Stimulated activated CD4-positive, alpha-beta T cell treated with anti-CD3 and anti-CD28 coated beads, Interleukin-12 subunit alpha, Interleukin-12 subunit beta, amount 100 ng/mL, for 24 hours (primary cell): ENCODE measurements at places on chromosomes 4 and X.

DNA sequence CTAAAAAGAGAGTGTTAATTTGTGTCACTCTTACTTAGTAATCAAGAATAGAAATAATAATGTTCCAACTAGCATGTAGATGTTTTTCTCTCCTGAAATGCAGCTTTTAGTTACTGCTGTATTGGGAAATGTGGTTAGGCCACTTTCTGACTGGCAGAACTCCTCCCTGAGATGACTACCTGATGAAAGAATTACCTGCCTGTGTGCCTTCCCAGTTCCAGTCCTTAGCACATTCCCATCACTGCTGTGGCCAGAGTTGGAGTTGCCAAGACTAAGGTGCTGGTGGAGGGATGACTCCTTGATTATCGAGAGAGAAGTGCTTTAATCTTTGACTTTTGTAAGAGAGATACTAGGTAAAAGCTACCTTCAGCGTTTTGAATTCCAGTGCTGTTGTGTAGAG, 9.5 kb downstream of the GAB1 start:
- DNase-seq = no peak

DNA sequence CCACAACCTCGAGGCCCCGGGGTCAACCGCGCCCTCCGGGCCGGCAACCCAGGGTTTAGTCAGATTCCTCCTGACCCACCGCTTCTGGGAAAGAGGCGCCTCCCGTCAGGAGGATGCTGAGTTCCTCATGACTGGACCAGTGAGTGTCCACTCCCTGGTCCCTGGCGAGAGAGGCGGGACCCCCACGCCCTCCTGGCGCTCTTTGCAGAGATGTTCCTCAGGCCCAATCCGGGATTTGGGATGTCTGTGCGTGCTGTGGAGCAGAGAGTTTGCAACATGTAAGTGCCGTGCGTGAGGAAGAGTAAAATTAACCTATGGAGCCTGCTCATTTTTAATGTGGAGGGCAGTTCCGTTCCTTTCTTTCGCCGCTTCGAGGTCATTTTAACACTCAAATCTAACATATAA, 824 bp upstream of the UGDH start:
- peak; percentile 2 for DNase-seq

DNA sequence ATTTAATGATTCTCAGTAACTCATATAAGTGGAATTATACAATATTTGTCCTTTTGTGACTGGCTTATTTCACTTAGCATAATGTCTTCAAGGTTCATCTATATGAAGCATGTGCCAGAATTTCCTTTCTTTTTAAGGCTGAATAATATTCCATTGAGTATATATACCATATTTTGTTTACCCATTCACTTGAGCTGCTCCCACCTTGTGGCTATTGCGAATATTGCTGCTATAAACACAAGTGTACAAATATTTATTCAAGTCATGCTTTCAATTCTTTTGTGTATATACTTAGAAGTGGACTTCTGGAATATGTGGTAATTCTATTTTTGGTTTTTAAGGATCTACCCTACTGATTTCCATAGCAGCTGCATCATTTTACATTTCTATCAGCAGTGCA, 219.1 kb downstream of the MID1 start:
- no peak for DNase-seq

DNA sequence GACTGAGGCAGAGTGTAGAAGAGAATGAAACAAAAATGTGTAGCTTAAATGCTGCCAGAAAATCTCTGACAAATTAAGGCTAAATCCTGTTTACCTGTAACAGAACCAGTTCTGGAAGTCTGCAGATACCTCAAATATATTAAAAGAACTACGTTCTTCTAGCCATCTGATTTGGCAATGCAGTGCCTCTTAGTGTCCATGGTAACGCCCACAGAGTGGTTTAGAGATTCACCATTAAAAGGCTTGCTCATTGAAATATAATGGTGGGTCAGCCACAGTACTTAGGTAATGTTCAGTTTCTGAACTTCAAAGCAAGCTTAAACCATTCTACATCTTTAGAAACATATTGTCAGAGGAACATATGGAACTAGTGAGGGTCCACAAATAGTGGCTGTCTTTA, 23.2 kb upstream of the LUZP4 start:
- DNase-seq = no peak

DNA sequence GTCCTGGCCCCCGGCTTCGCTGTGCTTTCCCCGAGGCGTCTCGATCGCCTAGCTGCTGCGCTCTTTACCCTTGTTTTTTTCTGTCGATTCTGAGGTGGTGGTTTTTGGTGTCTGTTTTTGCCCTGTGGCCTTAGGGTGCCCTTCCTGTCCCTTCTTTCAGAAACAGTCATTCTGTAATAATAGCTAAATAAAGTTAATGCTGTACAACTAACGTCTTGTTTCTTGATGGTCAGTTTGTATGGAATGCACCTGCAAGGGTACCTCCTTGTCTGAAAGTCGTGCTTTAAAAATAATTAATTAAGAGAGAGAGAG, 686 bp downstream of the FIP1L1 start:
- no peak for DNase-seq

DNA sequence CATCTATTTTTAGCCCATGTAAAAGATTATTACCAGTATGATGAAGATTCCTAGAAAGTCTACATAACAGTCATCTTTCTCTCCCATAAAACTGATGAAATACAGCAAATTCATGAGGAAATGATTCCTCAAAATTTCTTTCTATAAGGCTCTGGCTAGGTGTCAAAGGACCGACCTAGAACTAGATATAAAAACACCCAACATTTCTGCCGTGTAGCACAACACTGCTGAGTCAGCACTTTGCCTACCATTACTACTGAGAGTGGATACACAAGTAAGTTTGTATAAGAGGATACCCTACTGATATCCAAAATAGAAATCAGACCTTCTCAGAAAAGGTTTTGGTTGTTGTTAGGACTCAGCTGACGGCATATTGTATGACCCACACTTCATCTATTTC, 24.7 kb downstream of the TMEM47 start:
- no peak for DNase-seq

- no peak for DNase-seq
These were observed 2.3 kb upstream of the AMBN start for GRCh38 chr4:70589785-70590184.

- no peak for DNase-seq
These were observed 1438.8 kb downstream of the PCDH7 start for GRCh38 chr4:32158961-32159360.

- DNase-seq = no peak
These were observed 37.7 kb upstream of the BCLAF3 start for GRCh38 chrX:20028588-20028987.

GRCh38 chr4:168490711-168491110, 6.1 kb upstream of the PALLD start:
- DNase-seq = no peak

DNA sequence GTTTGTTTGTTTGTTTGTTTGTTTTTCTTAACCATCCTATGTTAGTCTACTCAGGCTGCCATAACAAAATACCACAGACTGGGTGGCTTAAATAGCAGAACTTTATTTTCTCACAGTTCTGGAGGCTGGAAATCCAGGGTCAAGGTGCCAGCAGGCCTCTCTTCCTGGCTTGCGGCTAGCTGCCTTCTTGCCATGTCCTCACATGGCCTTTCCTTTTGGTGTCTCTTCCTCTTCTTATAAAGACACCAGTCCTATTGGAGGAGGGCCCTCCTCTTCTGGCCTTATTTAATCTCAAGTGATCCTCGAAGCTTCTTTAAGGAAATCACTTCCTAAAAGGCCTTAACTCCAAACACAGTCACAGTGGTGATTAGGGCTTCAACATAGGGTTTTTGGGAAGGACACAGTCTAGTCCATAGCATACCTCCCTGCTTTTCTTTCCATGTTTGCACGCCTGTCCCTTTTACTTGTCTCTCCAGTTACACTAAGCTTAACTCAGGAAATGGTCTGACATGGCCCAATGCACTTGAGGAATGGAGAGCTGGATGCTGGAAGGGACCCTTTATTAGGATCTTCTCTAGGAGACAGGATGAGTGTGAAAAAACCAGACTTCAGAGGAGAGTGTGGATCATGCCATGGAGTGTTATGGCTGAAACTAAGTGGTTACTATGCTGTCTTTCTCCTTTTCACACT, 36.0 kb upstream of the MGST2 start:
- DNase-seq = no peak
